ENCODE measurements at places on chromosomes 6 and 20.

DNA sequence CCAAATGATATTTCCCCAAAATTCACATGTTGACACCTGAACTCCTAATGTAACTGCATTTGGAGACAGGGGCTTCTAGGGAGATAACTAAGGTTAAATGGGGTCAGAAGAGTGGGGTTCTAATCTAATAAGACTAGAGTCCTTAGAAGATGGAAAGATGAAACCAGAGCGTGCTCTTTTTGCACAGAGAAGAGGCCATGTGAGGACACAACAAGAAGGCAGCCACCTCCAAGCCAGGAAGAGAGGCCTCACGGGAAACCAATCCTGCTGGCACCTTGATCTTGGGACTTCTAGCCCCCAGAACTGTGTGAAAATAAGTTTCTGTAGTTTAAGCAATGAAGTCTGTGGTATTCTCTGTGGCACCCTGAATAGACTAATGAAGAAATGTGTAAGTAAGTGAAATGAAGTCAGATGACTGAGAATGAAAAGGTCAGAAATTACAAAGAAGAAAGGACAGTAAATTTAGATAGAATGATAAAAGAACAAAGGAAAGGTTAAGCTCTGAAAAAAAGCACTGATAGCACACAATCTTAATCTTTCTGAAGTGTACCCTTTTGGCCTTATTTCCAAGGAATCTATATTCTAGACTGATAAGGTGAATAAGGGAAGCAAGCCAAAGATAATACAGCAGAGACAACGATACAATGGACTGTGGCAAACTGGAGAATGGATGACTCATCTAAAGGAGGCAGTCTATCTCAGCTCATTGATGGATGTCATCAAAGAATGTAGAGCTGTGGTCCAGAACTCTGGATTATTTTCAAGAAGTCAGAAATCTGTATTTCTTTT, 110.4 kb downstream of the MYB start:
- no peak for DNase-seq

DNA sequence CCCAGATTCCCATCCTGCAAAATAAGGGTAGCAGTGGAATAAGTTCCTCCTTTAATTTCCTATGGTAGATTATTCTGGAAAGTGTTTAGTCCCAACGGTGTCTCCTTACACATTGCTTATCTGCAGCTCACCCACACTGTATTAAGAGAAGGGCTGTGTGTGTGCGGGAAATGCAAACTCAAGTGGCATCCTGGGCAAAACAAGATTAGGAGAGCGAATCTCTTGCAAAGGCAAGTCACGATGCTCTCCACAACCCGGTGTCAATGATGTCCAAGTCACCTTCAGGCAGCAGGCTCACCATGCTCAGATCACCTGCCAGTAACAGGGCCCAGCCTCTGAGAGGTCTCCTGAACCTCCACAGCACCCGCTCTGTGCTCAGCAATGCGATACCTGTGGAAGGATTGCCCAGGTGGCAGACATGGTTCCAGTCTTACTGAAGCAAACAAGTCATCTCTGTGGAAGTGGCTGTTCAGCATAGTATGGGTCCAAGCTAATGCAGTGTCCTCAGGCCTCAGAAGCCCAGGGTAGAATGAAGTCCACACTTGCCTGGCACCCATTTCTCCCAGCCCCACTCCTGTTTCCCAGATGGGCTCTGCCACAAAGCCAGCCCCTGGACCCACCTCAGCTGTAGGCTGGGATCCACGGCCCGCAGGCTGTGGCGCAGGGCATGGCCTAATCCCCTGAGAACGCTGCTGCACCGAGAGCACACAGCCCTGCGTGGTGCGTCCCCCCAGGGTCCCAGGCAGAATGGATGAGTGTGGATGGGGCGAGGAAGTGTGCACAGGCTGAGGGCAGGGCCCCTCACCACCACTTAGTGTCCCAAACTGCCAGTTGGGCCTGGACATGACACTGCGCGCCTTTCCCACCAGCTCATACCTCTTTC, 101.2 kb downstream of the PXDC1 start:
- no peak for DNase-seq

DNA sequence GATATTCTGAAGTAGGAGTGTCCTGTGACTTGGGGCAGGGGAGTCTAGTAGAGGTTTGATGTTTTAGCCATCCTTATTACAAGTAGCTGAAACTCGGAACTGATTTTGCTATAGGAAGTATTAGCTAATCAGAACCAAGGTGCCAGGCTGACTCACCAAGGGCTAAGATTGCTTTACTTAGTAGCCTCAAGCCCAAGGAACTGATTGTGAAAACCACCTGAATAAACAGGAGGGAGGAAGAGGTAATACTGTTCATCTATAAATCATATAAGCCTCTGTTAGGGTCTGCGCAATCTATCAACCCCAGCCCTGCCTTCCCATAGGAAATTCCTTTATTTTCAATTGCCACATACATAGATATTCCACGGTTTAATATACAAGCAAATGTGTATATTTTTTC, 54.4 kb downstream of the GNAS start:
- no peak for DNase-seq

GRCh38 chr6:46799657-46800056, 6.5 kb downstream of the MEP1A start:
- DNase-seq: no peak

GRCh38 chr6:168397012-168397411, 44.0 kb upstream of the SMOC2 start:
- no peak for DNase-seq

DNA sequence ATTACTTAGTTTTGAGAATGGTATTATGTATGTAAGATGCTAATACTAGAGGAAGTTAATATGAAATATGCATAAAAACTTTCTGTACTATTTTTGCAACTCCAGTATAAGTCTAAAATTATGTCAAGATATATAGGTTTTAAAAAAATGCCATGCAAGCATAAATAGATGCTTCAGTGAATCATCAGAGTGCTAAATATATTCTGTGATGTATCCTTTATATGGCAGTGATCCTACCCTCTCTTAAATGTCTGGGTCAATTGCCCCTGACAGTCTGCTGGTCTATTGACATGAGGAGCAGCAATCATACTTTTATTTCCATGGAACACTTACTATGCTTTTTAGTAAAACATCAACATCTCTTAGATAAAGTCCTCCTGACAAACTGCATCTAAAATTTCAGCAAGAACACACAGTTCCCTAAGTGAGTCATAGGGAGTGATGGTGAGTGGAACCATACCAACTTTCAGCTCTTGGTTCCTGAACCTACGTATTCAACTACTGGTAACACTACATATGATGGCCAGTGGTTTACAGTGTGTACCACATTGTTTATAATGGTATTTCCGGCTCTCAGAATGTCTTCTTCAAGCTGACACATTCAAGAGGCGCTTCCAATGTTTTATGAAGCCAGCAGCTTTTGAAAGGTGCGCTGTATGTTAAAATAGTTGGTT, 928.7 kb upstream of the GJE1 start:
- no peak for DNase-seq

- no peak for DNase-seq
Measured at GRCh38 chr6:84860509-84860908, 96.1 kb upstream of the TBX18 start.

DNA sequence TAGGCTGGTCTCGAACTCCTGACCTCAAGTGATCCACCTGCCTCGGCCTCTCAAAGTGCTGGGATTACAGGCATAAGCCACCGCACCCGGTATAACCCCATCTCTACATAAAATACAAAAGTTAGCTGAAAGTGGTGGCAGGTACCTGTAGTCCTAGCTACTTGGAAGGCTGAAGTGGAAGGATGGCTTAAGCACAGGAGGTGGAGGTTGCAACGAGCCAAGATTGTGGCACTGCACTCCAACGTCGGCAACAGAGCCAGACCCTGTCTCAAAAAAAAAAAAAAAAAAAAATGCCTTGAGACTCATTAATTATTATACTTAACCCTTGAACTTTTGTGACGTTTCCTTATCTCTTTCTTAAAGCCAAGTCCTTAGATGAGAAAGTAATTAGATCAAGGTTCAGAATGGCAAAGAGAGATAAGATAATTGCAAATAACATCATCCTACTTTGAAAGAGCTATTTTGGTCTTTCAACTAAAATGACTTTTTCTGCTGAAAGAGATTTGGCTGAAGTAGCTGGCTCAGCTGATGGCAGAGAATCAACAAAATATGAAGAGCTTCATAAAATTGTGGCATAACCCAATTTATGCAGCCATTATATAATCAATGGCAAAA, 4.7 kb upstream of the SHLD1 start:
- DNase-seq: no peak

GRCh38 chr6:130296854-130297253, 69.0 kb upstream of the TMEM200A start:
- no peak for DNase-seq

DNA sequence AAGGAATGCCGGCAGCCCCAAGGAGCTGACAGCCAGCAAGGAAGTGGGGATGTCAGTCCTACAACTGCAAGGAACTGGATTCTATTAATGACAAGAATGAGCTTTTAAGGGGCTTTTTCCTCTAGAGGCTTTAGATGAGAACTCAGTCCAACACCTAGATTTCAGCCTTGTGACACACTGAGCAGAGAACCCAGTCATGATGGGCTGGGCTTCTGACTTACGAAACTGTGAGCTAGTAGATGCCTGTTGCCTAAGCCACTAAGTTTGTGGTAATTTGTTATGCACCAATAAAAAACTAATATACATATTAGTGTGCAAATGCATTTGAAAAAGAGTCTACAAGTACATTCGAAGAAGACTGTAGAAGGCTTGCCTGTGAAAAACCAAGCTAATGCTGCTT, 263.3 kb downstream of the SOX4 start:
- no peak for DNase-seq

- no peak for DNase-seq
Measured at GRCh38 chr6:39206250-39206721, 23.0 kb downstream of the KCNK5 start.

- DNase-seq: no peak
Measured at GRCh38 chr6:75818098-75818855, 69.2 kb downstream of the MYO6 start.

GRCh38 chr6:46221222-46221793, 50.5 kb upstream of the ENPP5 start:
- peak; percentile 89 for DNase-seq

GRCh38 chr6:117687021-117687648, 11.9 kb downstream of the NUS1 start:
- no peak for DNase-seq

GRCh38 chr6:149264629-149265028, 52.9 kb upstream of the TAB2 start:
- DNase-seq: no peak

GRCh38 chr6:157909282-157909664, 72.4 kb upstream of the SYNJ2 start:
- DNase-seq: no peak

DNA sequence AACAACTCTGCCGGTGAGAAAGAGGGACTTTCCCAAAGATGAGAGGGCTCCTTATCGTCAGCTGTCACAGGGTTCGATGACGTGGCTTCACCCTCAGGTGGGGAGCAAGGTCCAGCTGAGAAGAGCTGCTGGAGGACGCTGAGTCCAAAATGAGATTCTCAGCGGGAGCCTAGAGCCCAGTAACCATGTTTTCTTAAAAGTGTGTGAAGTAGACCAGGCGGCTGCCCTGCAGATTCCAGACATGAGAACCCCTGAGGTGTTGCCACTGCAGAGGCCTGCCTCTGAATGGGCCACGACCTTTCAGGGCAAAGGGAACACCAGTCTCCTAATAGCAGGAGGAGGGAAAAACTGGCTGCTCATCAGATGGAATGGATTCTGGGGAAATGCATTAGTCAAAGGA, 375.1 kb downstream of the BTBD9 start:
- DNase-seq: no peak

GRCh38 chr6:142764311-142764710, 180.7 kb downstream of the HIVEP2 start:
- no peak for DNase-seq

DNA sequence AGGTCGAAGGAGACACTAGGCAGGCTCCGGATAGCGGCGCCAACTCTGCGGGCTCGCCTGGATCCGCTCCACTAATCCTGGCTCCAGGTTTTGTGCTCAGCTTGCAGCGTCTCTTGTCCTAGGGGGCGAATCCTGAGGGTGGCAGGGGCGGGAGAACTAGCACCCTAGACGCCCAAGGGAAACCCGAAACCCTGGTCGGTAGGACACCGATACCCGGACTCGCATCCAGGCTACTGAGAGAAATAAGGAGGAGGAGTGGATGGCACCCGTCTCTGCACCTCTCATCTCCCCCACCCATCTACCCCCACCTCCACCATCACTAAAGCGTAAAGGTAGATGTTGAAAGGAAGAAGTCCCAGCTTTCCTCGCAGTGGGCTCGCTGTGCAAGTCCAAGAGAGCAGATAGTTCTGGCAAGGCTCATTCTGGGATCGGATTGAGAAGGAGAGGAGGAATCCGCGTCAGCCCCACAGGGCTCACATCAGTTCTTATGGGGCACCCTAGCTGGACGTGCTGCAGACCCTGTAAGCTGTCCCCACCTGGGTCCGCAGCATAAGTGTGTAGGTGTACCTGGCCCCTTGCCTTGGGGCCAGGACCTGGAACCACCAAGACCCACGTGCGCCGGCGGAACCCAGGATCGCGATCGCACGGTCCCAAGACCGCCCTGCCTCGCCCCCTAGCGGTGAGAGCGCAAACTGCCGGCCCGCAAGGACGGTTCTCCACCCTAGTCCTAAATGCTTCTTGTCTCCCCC, 6.9 kb downstream of the SLC32A1 start:
- DNase-seq: peak; percentile 30

GRCh38 chr6:27505209-27506027, 32.5 kb upstream of the ZNF184 start:
- peak; percentile 30 for DNase-seq

GRCh38 chr20:43560974-43561373, 2.1 kb downstream of the SGK2 start:
- DNase-seq: no peak

DNA sequence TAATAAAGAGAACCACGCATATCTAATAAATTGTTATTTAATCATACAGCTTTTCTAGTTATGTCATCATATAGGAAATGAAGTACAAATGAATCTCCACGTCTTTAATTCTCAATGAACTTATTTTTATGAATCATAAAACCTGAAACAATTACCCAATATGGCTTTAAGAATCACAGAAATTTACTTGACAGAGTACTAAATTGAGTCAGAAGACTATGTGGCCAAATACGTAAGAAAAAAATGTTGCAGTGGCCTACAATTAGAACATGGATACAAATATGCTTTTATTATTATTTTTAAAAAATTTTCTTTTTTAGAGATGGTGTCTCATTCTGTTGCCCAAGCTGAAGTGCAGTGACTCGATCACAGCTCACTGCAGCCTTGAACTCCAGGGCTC, 584.7 kb upstream of the SLC35B3 start:
- DNase-seq: no peak

- no peak for DNase-seq
Measured at GRCh38 chr20:37137547-37137946, 41.6 kb upstream of the RPN2 start.

DNA sequence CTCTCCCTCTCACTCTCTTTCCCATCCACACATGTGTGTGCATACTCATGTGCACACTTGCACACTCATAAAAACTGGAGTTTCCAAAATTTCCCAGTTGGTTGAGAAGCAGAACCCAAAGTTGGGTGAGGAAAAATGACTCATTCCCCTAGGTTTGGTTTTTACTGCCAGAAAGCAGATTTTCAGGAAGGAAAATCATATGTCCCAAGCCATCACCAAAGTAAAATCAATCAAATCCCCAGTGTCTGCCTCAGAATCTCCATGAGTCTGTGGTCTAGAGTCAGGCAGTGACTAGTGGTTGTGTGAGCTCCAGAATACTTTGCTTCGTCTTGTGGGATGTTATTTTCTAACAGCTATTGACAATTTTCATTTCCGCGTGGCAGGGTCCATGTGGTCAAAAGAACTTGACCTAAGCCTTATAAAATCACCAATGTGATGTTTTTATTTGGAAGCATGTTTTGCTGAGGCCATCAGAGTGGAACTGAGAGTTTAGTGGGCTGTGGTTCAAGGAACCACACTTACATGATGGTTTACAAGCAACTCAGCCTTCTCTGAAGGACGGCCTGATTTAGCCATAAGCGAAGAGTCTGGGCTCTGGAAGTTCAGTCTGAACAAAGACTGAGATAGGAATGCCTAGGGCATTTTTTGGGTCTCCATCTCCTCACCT, 81.9 kb upstream of the CCN6 start:
- no peak for DNase-seq

Data from pons (tissue), 1 donor.